ENCODE measurements at places on chromosomes 11 and 22.

DNA sequence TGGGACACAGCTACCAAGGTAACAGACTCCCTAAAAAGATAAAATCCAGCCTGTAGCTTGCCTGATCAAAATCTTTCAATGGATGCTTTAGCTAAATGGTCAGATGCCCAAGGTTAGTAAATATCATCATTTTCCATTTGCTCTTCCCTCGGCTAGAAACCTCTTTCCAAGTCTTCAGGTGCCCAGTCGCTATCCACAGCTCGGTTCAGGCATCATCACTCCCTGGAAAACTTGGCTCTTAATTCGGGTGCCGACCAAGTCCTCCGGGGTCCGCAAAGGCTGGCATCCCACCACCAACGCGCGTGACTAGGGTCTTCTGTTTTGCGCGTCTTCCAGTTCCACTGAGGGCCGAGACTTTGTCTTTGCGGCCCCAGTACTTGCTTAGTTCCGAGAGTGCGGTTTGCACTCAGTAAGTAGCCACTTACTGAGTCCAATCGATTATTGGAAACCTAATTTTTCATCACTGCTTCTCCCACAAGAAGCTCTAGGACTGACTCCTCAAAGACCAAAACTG lies 44.3 kb downstream of the OR4D9 start:
- DNase-seq = no peak

DNA sequence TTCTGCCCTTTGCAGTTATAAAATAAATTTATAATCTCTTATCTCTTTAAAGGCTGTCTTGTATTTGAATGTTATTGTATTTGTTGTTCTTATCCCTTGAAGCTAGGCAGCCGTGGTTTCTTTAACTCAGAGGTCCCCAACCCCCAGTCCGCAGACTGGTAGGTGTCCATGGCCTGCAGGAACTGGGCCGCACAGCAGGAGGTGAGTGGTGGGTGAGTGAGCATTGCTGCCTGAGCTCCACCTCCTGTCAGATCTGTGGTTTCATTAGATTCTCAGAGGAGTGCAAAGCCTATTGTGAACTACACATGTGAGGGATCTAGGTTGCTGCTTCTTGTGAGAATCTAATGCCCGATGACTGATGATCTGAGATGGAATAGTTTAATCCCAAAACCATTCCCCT lies 380.0 kb upstream of the CCDC90B start:
- no peak for DNase-seq

DNA sequence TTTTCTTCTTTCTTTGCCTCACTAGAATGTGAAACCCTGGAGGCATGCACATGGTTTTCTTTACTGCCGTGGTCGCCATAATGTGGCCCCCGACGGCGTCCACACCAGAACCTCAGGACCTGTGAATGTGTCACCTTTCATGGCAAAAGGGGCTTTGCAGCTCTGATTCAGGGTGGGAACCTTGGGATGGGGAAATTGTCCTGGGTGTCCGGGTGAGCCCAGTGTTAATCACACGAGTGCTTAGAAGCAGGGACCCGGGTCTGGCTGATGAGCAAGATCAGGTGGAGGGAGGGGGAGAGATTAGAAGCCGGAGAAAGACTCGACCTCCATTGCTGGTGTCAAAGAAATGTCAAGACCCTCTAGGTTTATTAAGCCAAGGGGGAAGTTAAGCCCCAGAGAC lies 74.7 kb upstream of the SHISAL1 start:
- DNase-seq = no peak

GRCh38 chr11:110463153-110463552 lies 33.4 kb downstream of the FDX1 start:
- peak; percentile 4 for DNase-seq

DNA sequence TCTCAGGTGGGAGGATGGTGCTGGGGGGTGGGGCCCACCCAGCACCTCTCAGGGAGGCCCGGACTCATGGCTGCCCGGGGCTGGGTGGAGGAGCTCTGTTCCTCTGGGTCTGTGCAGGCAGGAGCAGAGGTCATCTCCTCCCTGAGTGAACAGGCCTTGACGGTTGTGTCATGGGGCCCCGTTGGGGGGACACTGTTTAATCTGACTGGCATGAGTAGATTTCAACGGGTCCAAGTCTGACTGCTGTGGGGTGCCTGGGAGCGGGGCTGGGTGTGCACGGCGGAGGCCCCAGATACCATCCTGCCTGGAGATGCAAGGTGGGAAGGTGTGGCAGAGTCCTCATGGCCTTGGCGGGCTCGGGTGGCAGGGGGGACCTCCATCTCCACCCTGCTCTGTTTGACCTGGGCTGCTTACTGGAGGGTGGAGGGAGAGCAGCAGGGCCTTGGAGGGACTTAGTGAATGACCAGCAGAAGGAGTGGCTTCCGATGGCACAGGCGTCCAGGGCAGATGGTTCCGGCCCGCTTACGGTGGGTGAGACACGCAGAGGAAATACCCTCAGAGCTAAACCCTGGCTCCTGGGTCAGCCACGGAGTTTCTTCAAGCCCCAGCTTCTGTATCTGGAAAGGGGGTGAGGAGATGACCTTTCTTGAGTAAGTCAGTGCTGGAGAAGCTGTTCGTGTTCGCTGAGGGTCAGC lies 48.7 kb downstream of the SMIM38 start:
- no peak for DNase-seq

GRCh38 chr11:125451400-125452124 lies 44.5 kb downstream of the FEZ1 start:
- no peak for DNase-seq

DNA sequence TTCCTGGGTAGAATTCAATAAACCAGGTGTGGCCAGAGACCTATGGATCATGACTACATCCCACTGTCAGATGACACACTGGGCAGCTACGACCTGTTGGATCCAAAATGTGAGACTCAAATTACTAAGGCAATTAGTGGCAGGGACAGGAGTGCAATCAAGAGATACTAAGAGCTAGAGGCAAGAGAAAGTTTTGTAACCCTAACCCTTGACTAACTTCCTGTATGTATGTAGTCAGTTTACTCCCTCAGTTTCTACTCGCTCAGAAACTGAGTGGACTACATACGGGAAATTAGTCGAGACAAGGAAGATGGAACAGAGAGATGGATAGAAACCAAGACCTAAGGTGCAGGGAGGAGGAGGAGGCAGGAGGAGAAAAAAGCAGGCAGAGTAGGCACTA lies 2.7 kb downstream of the CYB5R2 start:
- DNase-seq = no peak

GRCh38 chr11:30018495-30018894 lies 1.7 kb upstream of the KCNA4 start:
- DNase-seq = no peak

GRCh38 chr11:73907191-73907590 lies 30.4 kb downstream of the PAAF1 start:
- no peak for DNase-seq
